Stimulated activated CD4-positive, alpha-beta T cell treated with anti-CD3 and anti-CD28 coated beads, Interleukin-4, amount 100 ng/mL, for 1 hour (primary cell): ENCODE measurements at places on chromosomes 2 and 18.
A peak's percentile ranks its signal among the peaks of the same experiment; 100 is the strongest.

GRCh38 chr2:150781142-150781541 is 293.7 kb upstream of the RND3 start:
- no peak for DNase-seq

DNA sequence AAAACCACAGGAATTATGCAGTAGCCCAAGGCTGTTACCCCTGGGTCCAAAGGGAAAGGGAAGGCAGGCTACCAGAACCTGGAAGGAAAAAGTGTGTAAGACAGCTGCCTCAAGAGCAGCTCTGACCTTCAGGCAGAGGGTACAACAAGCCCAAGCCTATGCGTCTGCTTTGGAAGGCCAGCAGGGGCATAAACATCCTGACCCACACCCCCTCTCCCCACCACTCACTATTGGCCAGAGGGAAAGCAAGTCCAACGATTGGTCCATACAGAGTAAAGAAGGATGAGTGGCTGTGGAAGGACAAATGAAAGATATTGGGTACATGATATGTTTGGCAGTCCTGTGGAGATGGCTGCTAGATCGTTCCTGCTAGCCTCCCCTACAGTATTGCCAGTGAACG is 227.6 kb upstream of the HNRNPA3 start:
- no peak for DNase-seq

- DNase-seq = no peak
These were observed 155.0 kb upstream of the SLC8A1 start for GRCh38 chr2:40606862-40607261.

GRCh38 chr2:178008636-178009289 is 63.8 kb downstream of the PDE11A start:
- no peak for DNase-seq

DNA sequence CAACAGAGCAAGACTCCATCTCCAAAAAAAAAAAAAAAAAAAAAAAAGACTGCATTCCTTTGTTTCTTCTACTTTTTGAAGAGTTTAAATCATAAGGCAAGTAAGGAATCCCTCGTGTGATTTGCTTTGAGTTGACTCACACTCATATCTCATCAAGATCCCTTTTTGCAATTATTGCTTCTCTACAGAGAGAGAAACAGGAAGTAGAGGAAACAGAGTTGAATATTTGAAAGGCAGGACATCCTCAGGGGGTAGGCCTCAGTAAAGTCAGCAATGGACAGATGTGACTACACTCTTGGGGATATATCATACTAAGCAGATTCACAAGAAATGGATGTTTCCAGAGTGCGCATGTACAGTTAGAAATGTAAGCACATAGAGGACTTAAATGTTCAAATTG is 11.2 kb upstream of the EFR3B start:
- DNase-seq = no peak

DNA sequence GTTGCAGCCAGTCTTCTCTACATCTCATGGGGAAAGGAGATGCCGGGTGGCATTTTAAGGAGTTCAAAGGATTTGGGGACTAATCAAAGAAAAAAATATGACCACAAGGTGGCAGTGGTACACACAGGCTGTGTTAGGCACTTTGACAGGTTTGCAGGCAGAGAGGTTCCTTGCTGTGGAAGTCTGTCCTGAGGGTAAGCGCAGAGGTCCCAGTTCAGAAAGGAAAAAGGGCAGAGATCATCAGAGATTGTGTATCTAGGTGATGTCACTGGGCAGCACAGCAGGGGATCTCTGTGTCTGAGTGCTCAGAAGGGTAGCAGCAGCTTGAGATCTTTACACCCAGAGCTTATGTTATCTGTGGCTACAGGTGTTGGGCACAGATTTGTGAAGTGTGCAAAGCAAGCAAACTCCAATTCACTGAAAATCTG is 231.4 kb downstream of the LRRTM1 start:
- no peak for DNase-seq

- no peak for DNase-seq
These were observed 425.3 kb downstream of the NR4A2 start for GRCh38 chr2:155907211-155907610.

GRCh38 chr2:237706257-237706656 is 78.9 kb downstream of the LRRFIP1 start:
- no peak for DNase-seq

DNA sequence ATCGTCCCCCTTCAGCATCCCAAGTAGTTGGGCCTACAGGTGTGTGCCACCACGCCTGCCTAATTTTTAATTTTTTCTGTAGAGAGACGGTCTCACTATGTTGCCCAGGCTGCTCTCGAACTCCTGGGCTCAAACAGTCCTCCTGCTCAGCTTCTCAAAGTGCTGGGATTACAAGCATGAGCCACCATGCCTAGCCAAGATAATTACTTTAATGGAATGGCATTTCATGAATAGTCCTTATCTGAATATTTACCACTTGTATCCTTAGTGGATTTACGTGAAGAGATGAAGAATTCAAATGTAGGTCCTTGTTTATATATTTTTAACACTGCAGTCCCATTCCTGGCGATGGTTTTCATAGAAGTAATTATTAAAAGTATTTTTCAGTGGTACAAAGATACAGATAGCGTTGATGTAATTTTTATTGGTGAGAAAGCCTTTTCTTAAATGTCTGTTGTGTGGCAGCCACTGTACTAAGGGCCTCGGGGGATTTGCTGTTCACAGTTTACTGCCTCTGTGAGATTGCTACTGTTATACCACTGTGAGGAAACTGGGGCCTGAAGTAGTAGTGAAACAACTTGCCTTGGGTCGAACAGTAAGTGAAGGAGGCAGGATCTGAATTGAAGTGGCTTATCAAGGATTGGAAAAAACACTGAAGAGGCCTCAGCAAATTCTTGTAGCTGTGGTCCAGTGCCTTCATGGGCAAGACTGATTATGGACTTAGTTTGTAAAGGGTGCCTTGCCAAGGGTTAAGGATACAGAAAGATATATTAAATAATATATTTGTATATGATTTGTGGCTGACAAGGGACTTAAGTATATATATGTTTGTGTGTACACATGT is 151.2 kb downstream of the PRPF40A start:
- no peak for DNase-seq

DNA sequence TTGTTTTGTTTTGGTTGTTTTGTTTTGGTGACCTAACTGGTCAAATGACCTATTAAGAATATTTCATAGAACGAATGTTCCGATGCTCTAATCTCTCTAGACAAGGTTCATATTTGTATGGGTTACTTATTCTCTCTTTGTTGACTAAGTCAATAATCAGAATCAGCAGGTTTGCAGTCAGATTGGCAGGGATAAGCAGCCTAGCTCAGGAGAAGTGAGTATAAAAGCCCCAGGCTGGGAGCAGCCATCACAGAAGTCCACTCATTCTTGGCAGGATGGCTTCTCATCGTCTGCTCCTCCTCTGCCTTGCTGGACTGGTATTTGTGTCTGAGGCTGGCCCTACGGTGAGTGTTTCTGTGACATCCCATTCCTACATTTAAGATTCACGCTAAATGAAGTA is at the start of gene TTR:
Gene TTR (plus strand): TSS at position 250 of the 400 bp plus-strand sequence. CDS start 26 bp downstream, at position 276.
- DNase-seq = no peak

GRCh38 chr2:219060821-219061791 is at the start of gene IHH:
IHH (minus strand) TSS chr2:219060921; CDS start chr2:219060467, 454 bp downstream.
- no peak for DNase-seq

- DNase-seq = no peak
These were observed 4.7 kb downstream of the WDR54 start for GRCh38 chr2:74426181-74426758.

DNA sequence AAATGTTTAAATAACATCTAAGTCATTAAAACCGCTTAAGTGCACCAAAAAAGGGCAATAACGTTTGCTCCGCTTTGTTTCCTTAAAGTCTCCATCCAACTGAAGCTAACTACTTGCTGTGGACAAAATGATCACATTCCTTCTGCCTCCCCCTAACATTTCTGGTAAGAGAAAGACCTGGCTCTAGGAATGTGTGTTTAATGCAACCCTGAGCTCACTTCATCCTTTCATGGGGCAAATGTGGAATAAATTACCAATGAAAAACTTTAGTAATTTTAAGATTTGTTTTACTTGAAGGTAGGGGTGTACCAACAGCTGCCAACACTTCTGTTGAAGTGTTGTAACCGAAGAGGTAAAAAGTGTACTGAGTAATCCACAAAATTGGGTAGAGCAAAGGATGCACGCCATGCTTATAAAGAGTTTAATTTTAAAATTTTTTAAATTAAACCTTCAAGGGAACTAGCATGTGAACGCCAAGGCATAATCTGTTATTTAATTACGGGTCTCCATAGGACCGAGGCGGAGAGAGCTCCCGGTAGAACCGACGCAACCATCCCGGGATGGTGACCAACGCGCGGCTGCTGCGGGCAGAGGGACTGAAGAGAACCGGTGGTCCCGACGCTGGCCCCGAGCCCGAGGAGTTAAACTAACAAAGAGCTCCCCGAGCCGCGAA is 1.1 kb downstream of the HNRNPLL start:
- DNase-seq = peak; percentile 33

DNA sequence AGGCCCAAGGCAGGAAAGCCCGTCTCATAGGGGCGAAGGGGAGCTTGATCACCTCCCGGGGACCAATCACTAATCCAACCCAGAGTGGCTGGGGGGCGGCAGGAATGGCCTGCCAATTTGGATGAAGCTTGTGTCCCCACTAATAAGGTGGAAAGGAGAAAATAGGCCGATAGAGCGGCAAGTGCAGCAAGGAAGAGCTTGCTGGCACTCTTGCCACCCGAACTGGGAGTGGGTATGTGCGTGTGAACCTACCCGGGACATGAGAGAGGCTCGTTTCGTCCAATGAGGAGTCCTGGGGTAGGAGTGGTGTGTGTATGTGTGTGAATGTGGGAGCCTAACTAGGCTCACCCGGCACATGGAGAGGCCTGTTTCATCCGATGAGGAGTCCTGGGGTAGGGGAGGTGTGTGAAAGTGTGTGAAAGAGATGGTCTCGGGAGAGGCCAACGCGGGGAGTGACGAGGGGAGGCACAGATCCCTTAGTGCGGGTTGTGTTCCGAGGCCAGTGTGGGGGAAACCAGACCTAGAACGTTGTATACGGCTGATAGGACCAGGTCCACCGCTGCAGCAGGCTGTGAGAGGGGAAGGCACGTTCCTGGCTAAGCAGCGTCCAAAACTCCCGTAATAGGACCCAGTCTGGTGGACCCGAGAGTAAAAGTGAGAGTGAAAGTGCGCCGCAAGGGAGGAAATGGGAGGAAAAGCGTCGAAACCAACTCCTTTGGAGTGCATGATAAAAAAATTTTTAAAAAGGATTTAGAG is 47.1 kb upstream of the SELENOI start:
- DNase-seq = peak; percentile 32

- DNase-seq = no peak
These were observed 22.3 kb downstream of the LRATD1 start for GRCh38 chr2:14654835-14655282.

- no peak for DNase-seq
These were observed 11.8 kb upstream of the DLX1 start for GRCh38 chr2:172073518-172073917.

DNA sequence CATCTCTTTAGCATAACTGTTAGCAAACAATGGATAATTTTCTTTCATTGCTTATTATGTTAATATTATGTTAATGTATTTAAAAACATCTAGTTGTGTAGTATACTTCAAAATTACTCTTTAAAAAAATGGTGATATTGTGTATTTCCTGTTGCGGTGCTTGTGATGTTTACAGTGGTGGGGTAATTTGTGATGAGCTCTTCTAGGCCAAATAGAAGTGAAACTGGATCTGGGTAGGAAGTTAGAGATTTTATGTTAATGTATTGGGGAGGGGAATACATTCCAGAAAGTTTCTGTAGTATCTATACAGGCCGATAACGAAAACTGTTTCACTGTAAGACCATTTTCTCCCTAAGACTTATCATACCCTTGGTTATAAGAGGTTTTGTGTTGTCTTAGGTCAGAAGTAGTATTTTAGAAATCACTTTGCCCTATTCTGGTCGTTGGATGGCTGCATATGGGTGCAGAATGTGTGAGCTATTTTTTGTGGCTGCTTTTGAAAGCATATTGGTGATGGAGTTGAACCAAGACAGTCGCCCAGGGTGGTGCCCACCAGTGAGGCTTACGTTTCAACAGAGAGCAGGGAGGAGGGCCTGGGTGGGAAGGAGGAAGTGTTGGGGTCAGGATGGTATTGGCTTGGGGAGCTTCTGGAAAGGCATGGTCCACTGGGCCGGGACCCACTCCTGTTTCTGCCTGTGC is 5.8 kb downstream of the TSHZ1 start:
- no peak for DNase-seq
